ENCODE measurements at places on chromosomes 3 and 15.

- DNase-seq, result no peak
Observed at GRCh38 chr3:26622621-26623418, at the start of gene LRRC3B. Gene LRRC3B (plus strand): TSS chr3:26622772. CDS start chr3:26709673, 86,901 bp downstream.

- DNase-seq, result no peak
Observed at GRCh38 chr15:71116942-71117341, 1.7 kb downstream of the THSD4 start.

GRCh38 chr3:15050405-15051092 lies 14.6 kb downstream of the MRPS25 start:
- no peak for DNase-seq

DNA sequence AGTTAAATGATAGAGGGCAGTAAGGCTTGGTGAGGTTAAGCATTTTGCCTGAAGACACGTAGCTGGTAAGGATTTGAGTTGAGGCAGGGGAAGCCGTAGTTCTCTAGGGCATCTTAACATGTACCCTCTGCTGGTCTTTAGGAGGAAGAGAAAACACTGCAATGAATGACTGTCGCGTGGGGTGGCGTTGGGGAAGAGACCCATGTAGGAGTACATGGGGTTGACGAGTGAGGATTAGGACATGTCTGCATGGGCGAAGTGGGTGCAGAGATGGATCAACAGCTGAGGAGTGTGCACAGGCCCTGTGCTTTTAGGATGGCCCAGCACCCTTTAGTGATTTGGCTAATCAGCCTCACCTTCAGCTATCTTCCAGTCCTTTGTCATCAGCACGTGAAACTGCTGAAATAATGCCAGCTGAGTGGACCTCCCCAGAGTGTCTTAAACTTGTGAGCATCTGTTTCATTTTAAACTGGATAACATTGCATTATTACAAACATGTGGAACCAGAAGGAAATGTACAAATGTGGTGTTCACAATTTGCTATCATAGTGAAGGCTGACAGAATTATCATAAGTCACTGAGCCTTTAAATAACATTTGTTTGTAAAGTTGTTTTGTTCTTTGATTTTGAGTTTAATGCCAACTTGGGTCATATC lies 15.3 kb downstream of the P2RY14 start:
- no peak for DNase-seq

GRCh38 chr15:60541481-60542299 lies 62.7 kb upstream of the ICE2 start:
- no peak for DNase-seq

DNA sequence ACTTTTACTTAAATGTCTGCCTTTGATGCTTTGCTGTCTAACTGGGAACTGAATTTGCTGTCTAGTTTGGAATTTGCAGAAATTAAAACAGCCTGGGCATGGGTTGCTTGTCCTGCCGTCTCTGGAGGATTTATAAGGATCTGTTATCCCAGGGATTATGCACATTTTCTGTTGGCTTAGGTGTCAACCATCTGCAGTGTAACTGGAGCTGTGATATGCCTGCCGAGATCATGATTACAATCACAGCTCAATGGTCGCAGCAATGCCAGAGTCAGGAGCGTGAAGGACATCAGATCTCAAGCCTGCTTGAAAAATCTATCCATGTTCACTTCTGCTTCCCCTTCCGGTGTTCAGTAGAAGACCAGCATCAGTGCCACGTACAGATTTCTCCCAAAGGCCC lies 41.8 kb upstream of the SETMAR start:
- DNase-seq, result no peak

DNA sequence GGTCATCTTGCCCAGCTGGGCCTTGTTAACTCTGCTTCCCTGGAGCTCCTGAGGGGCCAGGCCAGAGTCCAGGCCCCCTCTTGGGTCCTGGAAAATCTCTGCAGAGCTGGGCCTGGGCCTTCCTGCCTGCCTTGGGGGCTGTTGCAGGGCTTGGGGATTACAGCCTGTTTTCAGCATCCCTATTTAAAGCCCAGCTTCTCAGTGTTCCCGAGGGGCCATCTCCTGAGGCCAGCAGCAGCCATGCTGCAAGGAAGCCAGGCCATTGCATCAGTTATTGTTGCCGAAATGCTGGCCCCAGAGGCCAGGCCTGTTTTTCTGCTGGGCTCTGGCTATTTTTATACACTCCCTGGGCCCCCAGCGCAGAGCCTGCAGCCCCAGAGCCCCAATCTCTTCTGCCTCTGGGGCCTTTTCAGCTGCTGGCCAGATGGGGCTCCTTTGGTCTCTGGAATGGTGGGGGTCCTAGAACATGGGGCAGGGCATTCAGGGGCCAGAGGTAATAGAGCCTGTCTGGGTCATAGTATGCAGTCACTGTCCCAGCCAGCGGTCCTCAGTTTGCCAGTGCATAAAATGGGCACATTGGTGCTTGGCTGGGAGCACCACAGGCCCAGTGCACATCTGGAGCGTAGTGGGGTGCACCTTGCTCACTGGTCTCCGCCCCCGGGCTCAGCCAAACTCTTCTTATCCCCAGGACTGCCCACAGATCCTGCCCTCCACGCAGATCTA lies 28.5 kb downstream of the PLXNA1 start:
- no peak for DNase-seq

- DNase-seq, result no peak
Observed at GRCh38 chr3:193822492-193823212, 229.6 kb downstream of the OPA1 start.

DNA sequence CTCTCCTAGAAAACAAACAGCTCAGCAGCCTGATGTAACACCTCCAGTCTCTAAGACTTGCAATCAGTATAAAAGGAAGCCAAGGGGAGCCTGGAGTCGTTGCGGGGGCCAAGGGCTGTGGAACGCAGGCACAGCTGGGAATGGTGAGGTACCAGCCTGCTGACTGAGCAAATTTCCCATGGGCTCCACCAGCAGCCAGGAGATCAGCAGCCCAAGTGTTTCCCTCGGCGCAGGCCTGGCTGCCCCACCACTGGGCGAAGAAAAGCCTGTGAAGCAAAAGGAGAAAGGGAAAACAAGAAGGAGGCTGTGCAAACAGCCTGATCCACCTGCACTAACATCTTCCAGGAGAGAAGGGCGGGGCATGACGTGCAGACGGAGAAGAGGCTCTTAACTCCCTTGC lies 155.3 kb downstream of the SHQ1 start:
- DNase-seq, result no peak

- DNase-seq, result no peak
Observed at GRCh38 chr15:83358972-83359564, 74.6 kb upstream of the BNC1 start.

- DNase-seq, result no peak
Observed at GRCh38 chr3:25820366-25820765, 30.5 kb downstream of the OXSM start.

- DNase-seq, result no peak
Observed at GRCh38 chr3:63353383-63353782, 75.3 kb downstream of the SYNPR start.

DNA sequence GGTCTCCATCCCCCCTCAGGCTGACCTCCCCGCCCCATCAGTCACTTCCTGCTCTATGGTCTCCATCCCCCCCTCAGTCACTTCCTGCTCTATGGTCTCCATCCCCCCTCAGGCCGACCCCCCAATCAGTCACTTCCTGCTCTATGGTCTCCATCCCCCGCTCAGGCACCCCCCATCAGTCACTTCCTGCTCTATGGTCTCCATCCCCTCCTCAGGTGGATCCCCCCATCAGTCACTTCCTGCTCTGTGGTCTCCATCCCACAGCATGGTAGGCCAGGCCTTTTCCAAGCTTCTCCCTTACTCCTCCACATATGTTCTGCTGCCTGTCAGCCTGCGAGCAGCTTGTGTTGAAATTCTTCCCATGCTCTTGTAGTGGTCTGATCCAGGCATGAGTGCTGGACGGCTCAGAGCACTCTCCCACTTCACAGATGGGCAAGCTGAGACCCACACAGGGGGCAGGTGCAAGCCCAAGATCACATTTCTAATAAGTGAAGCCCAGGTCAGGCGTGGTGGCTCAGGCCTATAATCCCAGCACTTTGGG lies 36.8 kb downstream of the BDH1 start:
- no peak for DNase-seq

- DNase-seq, result no peak
Observed at GRCh38 chr3:127452321-127452821, 138.2 kb downstream of the TPRA1 start.

GRCh38 chr15:43329960-43330779 lies at the start of gene LCMT2:
Gene LCMT2 (minus strand): TSS chr15:43330573. CDS start chr15:43330489, 84 bp downstream.
- peak; percentile 89 for DNase-seq

GRCh38 chr15:74179983-74180880 lies 6.7 kb downstream of the ISLR start:
- DNase-seq, result no peak

DNA sequence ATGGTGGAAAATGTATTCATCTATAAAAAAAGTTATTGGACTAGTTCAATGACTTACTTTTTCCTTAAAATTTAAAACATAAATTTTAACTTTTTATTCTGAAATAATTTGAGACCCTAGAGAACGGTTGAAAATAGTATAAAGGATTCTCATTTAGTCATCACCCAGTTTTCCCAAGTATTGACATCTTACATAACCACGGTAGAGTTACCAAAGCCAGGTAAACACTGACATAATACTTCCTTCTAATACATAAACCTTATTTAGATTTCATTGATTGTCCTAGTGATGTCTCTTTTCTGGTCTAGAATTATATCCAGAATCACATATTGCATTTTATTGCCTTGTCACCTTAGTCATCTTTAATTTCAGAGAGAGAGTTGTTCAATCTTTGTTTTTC lies 319.1 kb downstream of the LPP start:
- DNase-seq, result no peak

DNA sequence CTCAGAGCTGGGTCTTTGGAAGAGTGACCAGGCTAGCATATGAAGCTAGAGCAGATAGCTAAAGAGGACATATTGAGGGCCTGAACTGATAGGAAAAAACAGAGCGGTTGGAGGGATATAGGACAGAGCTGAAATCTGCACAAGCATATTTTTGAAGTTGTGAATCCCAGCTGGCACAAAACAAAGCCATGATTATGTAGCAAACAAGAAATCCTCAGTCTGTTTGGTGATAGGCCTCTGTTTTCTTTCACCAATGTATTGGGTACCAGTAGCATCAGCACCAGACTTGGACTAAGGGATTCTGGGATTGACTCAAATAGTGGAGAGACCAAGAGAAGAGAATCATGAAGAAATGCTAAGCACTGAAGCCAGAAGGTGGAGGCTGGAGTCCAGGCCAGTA lies 151.0 kb downstream of the FAM43A start:
- DNase-seq, result no peak

DNA sequence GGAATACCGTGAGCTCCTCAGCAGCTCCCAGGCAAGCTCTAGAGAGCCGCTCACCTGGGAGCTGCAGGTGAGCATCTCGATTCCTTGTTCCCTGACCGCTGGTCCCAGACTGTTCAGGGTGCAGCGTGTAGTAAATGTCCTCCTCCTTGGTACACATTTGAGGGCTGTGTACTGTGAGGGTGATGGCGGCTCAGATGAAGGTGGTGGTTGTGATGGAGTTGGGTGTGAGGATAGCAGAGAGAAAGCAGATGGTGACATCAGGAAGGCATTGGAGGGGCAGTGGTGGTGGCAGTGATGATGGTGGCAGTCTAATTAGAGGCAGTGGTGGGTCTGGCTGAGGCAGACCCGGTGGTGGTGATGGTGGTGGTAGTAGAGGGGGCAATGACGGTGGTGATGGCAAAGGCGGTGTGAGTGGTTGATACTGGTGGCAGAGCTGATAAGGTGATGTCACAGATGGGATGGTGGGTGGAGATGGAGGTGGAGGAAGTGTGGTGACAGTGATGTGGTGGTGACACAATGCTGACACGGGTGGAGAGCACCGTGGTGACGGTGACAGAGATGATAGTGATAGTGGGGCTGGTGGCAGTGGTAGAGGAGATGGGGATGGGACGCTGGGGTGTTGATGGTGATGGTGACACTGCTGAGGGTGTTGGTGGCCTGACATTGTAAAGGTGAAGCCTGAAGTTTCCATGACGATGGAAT lies at the start of gene DNAJB8:
Gene DNAJB8 (minus strand): TSS at position 51 of the 702 bp plus-strand sequence. CDS start 3,645 bp downstream, outside the sequence.
- DNase-seq, result no peak

DNA sequence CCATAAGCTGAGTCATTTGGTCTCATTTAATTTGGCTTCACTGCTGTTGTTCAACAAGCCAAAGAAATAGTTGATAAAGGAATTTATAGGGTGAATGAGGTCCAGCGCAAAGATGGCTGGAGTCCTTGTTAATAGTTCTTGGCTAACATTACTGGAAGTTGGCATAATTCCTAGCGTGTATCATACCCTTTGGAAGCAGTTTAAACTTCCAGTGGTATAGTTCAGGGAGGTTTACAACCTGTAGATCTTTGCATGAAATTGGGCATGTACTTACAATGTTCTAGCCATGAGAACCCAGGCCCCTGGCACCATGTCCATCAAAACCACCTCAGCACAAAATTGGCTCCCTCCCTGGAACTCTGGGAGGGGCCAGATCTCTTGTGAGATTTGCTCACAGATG lies 380.8 kb downstream of the LRTM1 start:
- no peak for DNase-seq

- DNase-seq, result no peak
Observed at GRCh38 chr3:39294446-39295183, 14.8 kb upstream of the CX3CR1 start.

GRCh38 chr3:167318996-167319615 lies 61.0 kb downstream of the ZBBX start:
- DNase-seq, result peak; percentile 91

GRCh38 chr3:129228891-129229585 lies 20.4 kb upstream of the COPG1 start:
- DNase-seq, result peak; percentile 45

DNA sequence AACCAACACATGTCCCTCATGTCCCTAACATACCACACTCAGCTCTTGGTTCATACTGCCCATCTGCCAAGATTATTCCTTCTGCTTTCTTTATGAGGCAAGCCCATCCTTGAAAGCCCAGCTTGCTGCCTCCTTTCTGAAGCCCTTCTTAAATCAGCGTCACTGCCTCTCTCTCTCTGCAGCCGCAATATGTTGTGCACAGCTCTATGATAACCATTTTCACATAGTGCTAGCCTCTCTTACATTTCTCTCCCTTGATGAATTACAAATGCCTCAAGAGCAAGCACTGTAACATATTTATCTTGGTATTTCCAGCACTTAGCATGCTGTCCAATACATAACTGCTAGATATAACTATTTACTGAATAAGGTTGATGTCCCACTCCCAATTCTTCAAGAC lies 86.5 kb downstream of the TNIK start:
- no peak for DNase-seq

DNA sequence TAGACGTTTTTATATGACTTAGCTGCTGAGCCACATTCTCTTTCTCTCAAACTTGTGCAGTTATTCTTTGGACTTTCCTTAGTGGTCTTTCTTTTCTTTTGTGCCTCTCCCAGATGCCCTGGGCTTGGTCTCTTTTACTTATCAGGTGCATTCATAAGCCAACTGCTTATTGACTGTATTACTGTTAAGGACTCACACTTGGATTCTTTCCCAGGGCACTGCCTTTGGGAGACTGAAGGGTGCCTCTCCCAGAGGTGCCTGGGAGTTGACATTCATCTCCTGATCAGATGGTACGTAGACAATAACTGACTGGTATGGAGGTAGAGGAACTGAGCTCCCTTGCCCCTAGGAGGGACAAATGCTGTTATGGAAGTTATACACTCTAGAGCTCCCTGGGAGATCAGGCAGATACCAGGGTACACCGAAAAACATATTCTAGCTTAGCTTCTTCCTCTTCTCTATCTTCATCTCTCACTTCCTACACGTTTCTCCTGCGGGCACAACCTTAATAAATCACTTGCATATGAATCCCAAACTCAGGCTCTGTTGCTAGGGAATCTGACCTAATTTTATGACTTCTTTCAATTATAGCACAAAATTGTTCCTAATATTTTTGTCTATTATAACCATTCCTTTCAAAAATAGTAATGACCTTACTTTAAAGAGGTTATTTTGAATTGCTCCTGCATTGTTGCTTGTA lies 24.7 kb downstream of the PARP15 start:
- DNase-seq, result no peak

Measured in AML-193 (cell line).